Activated T-helper 9 cell treated with anti-CD3 and anti-CD28 coated beads, Interleukin-2, amount 50 U/mL, for 16 hours (primary cell): ENCODE measurements at places on chromosomes 5 and 9.

DNA sequence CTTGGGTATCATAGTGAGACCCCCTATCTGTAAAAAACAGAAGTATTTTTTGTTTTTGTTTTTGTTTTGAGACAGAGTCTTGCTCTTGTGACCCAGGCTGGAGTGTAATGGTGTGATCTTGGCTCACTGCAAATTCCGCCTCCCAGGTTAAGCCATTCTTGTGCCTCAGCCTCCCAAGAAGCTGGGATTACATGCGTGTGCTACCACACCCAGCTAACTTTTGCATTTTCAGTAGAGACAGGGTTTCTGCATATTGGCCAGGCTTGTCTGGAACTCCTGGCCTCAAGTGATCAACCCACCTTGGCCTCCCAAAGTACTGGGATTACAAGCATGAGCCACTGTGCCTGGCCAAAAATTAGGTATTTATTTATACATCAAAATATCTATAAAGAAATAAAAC, 10.2 kb upstream of the CCDC171 start:
- no peak for DNase-seq

GRCh38 chr5:14003936-14004335, 59.4 kb upstream of the DNAH5 start:
- no peak for DNase-seq

GRCh38 chr5:1801222-1801966, at the start of gene NDUFS6:
Gene NDUFS6, plus strand, starts transcription at chr5:1801407. Its CDS starts 11 bp downstream, at chr5:1801418.
- DNase-seq = peak; percentile 73

DNA sequence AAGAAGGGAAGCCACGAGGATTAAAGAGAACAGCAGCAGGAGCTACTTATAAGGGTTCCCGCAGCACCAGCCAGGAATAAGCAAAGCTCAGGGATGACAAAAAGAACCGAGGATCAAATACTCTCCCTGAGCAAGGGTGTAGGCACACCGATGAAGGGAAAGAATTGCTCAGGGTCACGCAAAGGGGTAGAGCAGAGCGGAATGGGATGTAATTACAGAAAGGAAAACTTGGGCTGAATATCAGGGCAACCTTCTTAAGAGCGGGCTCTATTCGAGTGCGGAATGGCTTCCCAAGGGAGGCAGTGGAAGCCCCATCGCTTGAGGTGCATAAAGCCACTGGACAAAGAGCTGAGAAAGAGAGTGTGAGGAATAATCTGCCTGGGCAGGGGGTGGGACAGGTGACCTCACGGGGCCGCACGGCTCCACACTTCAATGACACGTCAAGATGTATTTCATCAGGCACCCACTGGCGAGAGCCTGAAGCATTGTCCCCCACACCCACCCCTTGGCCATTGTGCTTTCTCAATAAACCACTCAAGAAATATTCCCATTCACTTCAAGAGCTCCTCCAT, 162.2 kb downstream of the EBF1 start:
- DNase-seq = no peak

GRCh38 chr5:166341740-166342337, 1949.6 kb upstream of the WWC1 start:
- no peak for DNase-seq

DNA sequence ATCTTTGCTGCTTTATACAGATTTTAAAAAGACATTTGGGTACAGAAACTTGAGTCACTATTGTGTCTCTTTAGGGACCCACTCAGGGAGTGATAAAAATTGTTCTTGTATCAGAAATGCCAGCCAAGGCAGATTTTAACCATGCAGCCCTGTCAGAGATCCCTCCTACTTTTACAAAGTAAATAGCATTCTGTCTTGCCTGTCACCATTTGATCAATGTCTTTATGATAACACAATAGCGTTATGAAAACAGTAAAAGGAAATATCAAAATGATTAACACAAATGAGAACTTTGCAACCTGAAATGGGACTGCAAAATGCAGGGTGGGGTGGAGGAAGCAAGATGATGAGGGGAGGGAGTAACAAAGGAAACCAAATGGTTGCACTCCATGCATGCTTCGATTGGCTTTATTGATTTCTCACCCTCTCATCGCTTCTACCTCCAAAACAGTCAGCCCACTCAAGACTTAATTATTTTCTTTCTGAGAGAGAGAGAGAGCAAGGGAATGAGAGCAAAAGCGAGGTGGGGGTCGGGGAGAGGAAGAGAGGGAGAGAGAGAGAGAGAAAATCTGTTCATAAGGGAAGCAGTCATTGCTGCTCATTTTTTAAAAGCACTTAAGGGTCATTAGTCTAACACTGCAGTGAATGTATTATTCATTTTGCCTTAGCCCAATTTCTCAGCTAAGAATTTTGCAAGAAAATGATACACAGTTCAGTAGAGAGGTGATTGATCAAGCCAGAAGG, 576.5 kb downstream of the CSNK1G3 start:
- no peak for DNase-seq

DNA sequence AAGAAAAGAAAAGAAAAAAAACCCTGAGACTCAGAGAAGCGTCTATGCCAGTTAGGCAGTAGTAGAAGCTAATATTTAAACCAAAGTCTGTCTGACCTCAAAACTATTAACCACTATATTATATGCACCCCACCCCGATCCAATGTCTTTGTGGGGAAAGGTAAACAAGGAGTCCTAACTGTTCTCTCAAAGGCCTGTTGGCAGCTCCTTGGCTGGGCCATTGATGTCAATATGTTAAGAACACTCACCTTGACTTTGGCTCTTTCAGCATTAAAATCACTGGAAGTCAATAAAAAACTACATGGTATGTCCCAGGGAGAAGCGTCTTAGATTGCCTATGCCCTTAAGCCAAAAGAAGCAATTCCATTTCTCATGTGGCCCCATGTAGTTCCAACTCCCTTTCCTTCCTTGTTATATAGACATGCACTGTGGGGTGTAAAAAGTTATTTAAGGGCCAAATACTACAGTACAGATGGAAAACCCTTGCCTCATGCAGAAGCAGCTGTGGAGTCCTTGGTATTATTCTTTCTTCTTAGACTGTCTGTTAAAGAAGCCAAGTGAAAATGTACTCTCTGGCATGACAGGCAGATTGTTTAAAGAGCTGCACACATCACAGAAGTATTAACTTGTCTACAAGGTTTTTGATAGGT, 308.6 kb upstream of the RPS23 start:
- no peak for DNase-seq

GRCh38 chr5:51449026-51449425, 65.8 kb downstream of the ISL1 start:
- no peak for DNase-seq

DNA sequence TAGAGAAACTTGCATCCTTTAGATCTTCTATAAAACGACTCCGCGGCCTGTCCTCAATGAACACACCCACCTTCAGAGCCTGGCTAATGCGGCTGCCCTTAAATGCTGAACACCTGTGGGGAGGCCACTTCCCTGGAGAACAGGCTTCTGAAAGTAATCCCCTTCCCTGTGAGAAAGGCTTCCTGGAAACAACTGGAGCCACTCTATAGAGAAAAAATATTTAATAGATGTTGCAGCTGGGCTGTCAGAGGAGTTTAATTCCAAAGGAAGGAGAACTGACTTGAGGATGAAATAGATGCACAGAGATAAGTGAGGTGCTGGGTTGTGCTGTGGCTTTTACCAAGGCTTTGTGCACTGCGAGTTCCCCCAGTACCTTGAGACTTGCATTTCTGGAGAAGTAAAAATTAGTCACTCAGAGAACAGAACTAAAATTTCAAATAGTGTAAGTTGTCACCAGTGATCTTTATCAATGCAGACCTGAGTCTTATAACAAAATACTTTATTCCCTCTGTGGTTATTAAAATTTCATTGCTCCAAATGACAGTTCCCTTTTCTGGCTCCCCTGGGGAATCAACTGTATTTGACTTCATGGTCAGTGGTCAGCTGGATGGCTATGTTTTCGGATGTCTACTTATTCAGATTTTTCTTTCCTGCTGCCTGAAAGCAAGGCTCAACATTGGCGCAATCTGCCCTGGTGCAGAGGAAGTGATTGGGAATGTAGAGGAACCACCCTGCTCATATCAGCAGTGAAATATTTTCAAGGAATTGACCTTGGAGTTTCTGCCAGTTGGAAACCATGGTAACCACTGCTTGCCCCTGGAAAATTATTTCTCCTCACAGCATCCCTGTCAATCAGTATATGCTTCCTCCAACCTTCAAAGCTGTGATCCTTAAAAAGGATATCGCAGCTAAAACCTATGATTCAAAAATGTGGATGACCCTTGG, 238.8 kb downstream of the SMARCA2 start:
- DNase-seq = no peak

DNA sequence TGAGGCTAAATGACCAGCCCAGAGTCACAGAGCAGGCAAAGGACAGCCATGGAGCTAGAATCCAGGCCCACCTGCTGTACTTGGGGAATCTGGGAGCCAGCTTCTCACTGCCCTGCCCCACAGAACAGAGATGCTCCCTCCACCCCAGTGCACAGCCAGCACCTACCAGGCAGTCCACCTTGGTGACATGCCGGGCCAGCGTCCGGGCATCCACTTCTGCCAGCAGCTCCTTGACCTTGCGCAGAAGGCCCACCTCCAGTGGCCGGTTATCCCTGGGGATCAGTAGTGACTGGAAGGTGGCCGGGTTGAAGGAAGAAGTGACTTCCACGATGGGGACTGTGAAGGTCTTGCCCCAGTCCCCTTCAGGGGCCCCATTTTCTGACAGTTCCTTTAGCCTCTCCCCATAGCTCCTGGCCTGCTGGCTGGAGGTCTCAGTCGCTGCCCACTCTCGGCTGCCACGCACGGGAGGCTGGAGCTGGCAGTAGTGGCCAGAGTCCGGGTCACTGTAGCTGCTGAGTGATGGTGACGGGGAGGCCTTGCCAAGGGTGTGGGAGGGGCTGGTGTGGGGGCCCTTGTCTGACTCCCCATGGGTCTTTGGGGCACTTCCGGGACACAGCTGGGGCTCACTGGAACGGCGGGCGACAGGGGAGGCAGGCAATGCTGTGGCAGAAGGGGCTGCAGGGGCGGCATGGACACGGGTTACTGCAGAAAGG, 9.5 kb upstream of the TOR2A start:
- no peak for DNase-seq

GRCh38 chr5:140041492-140042392, 1.4 kb downstream of the NRG2 start:
- no peak for DNase-seq

- DNase-seq = no peak
These were observed 68.8 kb upstream of the PANK3 start for GRCh38 chr5:168648016-168648415.

GRCh38 chr5:119255571-119256356, 100.1 kb upstream of the TNFAIP8 start:
- DNase-seq = no peak

- DNase-seq = no peak
These were observed 115.5 kb downstream of the COL23A1 start for GRCh38 chr5:178474562-178475184.

DNA sequence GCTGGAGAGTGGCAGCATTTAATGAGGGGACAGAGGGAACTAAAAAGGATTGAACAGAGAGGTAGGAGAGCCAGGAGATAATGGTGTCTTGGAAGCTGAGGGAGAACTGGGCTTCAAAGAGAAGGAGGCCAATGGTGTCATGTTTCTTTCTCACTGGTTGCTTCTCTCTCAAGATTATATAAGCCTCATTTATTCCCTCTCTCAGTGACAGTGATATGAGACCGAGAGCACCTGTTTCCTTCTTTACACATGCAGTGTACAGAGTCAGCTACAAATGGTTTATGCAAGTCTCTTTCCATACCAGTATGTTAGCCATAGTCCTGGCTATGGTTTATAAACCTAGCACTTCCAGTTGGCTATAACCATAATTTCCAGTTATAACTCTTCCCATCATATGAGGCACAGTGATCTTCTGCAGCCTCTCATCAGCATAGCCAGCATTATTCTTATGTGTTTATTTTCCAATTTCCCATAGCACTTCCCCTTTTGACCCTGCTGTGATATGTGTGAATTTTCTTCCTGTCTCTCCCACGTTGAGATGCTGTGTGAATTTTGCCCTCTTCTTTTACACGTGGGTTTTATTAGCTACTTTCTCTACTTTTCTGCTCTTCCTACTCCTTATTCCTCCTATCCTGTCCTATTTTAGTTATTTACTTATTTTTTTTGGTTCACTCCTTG, 71.2 kb downstream of the UNC13B start:
- no peak for DNase-seq

DNA sequence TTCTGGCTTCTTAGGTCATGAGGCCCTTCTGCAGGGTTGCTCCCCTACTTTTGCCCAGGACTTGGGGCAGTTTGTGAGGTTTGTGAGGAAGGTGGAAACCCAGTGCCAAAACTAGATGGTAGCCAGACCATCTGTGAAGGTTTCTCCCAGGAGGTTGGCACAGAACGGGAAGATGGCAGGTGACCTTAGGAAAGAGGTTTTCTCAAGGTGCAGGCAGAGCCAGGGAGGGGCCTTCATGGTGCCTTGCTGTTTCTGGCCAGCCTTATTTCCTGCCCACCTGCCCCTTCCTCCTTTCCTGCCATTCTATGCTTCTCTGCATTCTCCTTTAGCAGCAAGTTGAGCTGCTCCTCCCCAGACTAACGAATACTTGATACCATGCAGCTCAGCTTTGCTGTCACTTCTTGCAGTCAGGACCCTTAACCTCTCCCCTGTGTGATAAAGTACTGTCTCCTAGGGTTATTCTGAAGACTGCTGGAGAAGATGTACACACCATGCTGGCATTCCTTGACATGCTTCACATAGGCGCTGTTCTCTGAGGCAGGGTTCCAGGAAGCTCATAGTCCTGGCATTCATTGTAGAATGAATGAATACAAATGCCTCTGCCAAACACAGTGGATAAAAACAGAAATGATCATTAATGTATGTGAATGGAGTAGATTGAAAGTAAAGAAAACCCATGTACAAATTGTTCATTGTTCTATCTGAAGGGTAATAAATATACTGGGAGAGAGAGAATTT, 154.3 kb downstream of the KDM4C start:
- no peak for DNase-seq
